Activated naive CD4-positive, alpha-beta T cell treated with anti-CD3 and anti-CD28 coated beads, Interleukin-2, amount 50 U/mL, for 16 hours (primary cell): ENCODE measurements at places on chromosomes 4 and X.

- no peak for DNase-seq
Measured at GRCh38 chr4:10197952-10198351, 81.4 kb upstream of the WDR1 start.

GRCh38 chr4:37825968-37826294 lies 555 bp upstream of the PGM2 start:
- no peak for DNase-seq

GRCh38 chr4:107423677-107424405 lies 296.2 kb downstream of the PAPSS1 start:
- no peak for DNase-seq

DNA sequence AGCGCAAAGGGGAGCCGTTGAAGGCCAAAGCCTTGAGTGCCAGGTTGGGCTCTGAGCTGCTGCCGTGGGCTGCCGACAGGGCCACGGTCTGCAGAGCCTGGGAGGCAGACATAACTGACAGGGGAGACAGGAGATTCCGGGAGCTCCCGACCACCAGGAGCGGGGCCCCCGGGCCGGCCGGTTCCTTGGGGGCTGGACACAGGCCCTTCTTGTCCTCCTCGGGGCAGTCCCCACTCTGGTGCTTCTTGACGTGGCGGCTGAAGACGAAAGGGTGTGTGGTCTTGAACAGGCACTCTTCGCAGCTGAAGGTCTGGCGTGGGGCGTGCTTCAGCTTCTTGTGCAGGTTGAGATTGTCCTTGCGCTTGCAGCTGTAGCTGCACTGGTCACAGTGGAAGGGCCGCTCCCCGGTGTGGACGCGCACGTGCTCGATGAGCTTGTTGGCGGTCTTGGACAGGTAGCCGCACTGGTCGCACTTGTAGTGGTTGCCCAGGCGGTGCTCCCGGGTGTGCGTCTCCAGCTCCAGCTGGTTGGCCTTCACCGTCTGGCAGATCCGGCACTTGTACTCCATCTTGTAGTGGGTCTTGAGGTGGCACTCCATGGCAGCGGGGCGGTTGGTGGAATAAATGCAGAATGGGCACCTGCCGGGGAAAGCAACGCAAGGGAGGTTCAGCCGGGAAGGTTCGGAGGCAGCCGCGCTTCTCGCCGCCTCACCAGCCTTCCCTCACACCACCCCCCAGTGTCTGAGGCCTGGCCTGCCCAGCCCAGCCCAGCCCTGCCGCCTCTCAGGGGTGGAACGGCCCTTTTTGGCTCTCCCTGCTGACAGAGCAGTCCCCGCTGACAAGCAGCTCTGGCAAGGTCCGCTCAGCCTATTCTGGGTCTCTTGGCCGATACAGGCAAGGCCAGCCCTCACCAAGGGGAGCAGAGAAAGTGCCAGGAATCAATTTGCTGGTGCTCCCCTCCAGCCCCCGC lies 81.3 kb downstream of the C4orf51 start:
- no peak for DNase-seq

DNA sequence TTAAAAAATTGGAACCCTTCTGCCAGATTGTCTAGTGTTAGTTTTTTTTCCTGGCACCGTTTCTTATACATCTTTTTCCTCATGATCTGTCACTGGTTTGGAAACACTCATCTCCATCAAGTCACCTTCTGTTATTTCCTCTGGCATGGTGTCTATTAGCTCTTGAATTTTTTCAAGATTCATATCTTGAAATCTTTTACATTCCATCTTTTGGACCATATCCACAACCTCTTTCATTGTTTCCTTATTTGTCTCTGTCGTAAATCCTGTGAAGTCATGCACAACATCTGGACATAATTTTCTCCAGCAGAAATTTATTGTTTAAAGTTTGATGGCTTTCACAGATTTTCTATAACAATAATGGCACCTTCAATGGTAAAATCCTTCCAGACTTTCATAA lies 10.2 kb upstream of the TMEM185A start:
- DNase-seq, result no peak
